BJ (cell line): ENCODE measurements at places on chromosomes 7 and 10.

GRCh38 chr7:34140066-34140465, 234.7 kb downstream of the BMPER start:
- DNase-seq = no peak

- DNase-seq = no peak
Measured at GRCh38 chr7:151083071-151083823, at the start of gene TMUB1. TMUB1 (minus strand) TSS chr7:151083493; CDS start chr7:151082563, 930 bp downstream.

DNA sequence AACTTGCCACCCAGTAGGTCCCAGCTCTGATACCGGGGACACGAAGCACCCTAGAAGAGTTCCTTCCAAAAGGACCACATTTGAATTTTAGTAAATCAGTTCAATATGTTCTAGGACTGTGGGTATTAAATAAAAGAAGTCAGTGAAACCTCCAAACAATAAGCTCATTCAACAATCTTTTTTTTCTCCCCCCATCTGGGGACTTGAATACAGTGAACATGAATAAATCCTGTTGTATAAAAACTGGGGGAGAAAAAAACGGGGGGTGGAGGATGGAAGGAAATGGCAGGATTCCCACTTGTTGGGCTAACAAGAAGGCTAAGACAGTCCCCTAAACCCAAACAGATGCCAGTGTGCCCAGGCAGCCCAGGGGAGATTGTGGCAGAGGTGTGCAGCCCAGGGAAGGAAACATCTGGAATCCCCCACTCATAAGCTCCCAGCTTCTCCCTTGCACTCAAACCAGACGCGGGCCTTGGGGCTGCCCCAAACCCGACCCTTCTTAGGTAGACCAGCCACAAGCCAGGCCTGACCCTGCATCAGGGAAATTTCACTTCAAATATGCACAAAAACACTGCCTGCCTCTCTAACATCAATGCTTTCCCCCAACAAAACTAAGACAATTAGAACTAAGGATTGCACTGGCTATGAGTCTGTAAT, 8.8 kb downstream of the AFAP1L2 start:
- no peak for DNase-seq

- DNase-seq = no peak
Measured at GRCh38 chr10:61076572-61077114, 132.7 kb upstream of the RHOBTB1 start.

GRCh38 chr7:91228327-91228726, 35.9 kb upstream of the FZD1 start:
- no peak for DNase-seq

DNA sequence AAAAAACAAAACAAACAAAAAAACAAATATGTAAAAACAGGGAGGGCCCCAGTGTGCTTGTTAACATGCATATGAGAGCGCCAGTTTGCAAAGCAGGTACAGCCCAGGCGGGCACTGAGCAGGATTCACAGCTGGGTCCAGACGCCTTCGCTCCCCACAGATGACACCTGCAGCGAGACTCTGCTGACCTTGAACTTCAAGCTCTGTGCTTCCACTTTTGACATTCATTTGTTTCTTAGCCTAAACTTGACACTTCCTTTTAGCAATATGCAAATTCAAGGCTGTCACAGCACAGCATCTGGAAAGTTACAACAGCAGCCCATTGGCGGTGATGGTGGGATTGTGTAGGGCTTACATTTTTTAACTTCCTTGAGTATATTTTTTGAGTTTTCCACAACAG, 88.8 kb upstream of the TNS3 start:
- no peak for DNase-seq

GRCh38 chr7:19772841-19773760, at the start of gene TMEM196:
TMEM196 (minus strand) TSS chr7:19773617; CDS start chr7:19772696, 921 bp downstream.
- no peak for DNase-seq

DNA sequence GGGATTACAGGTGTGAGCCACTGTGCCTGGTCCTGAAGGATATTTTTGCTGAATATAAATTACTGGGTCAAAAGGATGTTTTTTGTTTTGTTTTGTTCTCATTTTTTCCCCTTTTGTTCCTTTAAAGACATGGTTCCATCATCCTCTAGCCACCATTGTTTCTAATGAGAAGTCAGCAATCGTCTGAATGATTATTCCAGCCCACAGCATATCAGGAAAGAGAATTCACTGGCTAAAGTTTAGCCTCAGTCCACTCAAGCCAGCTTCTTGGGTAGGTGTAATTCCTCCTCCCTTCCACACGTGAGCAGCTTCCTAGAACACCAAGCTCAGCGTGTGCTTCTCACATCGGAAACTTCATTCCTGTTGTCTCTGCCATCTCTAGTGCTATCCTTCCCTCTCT, 112.8 kb upstream of the INSIG1 start:
- DNase-seq = no peak
